ENCODE measurements at places on chromosomes 3 and 15.

DNA sequence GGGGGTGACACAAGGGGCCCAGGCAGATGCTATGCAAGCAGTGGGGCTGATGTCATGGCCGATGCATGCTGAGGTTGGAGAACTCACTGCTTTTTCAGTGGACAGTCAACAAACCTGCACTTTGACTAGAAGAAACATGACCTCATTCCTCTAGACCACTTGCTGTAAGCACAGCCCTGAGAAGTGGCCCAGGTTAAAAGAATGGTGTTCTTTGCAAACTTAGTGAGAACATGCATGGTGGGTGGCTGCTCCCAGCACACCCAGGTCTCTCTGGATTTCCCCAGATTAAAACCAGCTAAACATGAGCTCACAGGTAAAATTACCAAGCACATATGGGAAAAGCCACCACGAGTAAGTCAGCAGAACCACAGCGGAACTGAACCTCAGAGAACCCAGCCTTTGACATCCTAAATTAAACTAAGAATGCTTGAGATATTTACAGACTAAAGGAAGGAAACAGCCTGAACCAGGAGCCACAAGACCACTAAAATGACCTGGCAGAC, 15.5 kb downstream of the DLEC1 start:
- DNase-seq, result no peak

GRCh38 chr3:146421819-146422759, 47.3 kb downstream of the PLSCR2 start:
- no peak for DNase-seq

GRCh38 chr15:75153565-75154276, 48.0 kb upstream of the C15orf39 start:
- no peak for DNase-seq

DNA sequence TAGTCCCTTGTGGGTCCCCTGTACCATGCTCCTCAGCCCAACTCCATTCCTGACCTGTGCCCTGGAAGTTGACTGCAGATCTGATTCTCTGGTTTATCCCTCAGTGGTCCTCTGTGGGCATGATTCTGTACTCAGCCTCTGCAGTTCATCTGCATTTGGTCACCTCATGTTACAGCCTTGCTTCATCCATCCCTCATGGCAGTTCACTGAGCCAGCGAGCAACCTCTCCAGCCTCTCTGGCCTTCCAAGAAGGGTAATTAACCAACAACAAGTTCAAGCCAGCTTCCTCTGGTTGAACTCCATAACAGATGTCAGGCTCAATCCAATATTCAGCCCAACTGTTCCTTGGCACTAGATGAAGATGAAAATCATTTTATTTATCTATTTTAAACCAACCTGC, 509.5 kb downstream of the NTRK3 start:
- no peak for DNase-seq

Measured in activated CD8-positive, alpha-beta memory T cell treated with anti-CD3 and anti-CD28 coated beads for 1 hour (primary cell).